SJSA1 (cell line): ENCODE measurements at places on chromosomes 1 and 21. TPM values are rescaled to one million over a fixed set of nuclear protein-coding genes. Genes with fewer than 3 reads are reported as not detected.

DNA sequence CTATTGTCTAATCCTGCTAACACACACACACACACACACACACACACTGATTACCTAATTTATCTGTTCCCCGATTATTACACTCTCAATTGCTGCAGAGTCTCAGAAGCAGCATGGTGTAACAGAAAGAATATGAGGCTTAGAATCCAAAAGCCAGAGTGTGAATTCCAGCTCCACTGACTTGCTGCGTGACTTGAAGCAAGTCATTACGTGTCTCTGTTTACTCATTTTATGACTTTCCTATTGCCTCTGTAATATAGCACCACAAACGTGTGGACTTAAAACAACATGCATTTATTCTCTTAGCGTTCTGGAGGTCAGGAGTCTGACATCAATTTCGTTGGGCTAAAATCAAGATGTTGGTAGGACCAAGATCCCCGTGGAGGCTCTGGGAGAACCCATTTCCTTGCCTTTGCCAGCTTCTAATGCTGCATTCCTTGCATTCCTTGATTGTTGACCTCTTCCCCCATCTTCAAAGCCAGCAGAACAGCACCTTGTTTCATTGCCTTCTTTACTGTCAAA lies 55.9 kb upstream of the ATP5PO start:
- H3K4me1 ChIP-seq, result peaks cover 71% of the 10 kb centered on the region
- DNase-seq, result peak; percentile 61
- peak overlapping the region; percentile 74 for H3K27ac ChIP-seq
- no peak overlapping the region for H3K4me3 ChIP-seq
- H3K36me3 ChIP-seq, result no peaks in the 10 kb centered on the region
- no peaks in the 10 kb centered on the region for H3K27me3 ChIP-seq

DNA sequence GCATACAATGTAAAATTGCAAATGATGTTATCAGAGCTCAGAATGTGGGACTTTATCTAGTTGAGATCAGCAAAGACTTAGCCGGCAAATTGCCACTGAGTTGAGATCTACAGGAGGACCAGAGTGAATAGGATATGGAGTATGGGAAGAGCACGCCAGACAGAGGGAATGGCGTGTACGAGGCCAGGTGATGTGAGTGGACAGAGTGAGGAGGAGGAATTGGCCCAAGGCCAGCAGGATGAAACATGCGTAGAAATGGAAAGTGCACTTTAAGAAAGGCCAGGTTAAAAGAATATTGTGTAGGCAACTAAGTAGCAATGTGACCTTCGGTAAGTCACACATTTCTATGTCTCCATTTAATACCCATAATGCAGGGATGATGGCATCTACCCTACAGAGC lies 211.0 kb downstream of the ZP4 start:
- no peaks in the 10 kb centered on the region for H3K27me3 ChIP-seq
- no peaks in the 10 kb centered on the region for H3K36me3 ChIP-seq
- no peak overlapping the region for H3K4me3 ChIP-seq
- no peak for DNase-seq
- H3K27ac ChIP-seq, result no peak overlapping the region

- DNase-seq, result peak; percentile 87
- H3K27me3 ChIP-seq, result no peaks in the 10 kb centered on the region
- H3K4me1 ChIP-seq, result peaks cover 48% of the 10 kb centered on the region
- H3K4me3 ChIP-seq, result no peak overlapping the region
- H3K27ac ChIP-seq, result peak overlapping the region; percentile 52
These were observed 25.5 kb upstream of the RBBP5 start for GRCh38 chr1:205147191-205147835.

DNA sequence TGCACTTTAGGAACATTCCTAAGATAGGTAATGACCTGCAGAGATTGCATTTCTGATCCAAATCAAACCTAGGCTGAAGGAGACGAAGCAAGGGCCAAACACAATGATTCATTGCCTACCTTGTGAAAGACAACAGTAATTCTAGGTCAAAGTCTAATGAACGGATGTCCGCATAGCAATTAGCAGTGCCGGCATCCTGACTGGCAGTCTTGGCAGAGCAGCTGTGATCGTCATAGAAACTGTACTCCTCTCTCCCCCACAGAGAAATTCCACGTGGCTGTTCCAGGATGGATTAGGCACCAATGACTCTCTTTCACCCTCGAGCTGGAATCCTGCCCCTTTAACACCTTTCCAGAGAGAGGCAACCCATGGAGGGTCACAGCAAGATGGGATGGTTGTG lies 28.9 kb upstream of the VAV3 start:
- no peak overlapping the region for H3K4me3 ChIP-seq
- H3K36me3 ChIP-seq, result no peaks in the 10 kb centered on the region
- H3K27ac ChIP-seq, result no peak overlapping the region

GRCh38 chr1:27004471-27005165 lies 8.0 kb downstream of the TENT5B start:
- no peak overlapping the region for H3K27ac ChIP-seq
- DNase-seq, result no peak
- no peaks in the 10 kb centered on the region for H3K27me3 ChIP-seq
- H3K4me3 ChIP-seq, result no peak overlapping the region
- peaks cover 39% of the 10 kb centered on the region for H3K4me1 ChIP-seq
- peaks cover 29% of the 10 kb centered on the region for H3K36me3 ChIP-seq

DNA sequence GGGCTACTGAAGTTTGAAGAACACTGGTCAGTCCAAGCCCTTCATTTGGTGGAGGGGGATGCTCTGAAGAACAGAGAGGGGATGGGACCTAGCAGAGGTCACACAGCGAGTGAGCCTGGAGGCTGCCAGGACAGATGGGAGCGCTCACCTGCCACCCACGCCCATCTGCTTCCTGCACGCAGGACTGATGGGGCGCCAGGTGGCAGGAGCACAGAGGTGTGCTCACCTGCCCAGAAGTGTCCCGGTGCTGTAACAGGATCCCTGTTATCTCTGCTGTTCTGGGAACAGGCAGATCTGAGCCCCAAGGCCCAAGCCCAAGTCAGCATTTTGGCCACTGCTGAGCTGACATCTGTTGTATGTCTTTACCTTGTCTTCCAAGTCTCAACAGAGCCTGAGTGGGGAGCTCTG lies 40.5 kb downstream of the EPHB2 start:
- no peak overlapping the region for H3K4me3 ChIP-seq
- peak overlapping the region; percentile 71; the same call in 1 of the 2 replicates for H3K27ac ChIP-seq
- peaks cover 59% of the 10 kb centered on the region for H3K4me1 ChIP-seq

Gene OR10Z1
- not detected in 2 replicates for total RNA-seq

Gene GJA8
- total RNA-seq, result not detected in 2 replicates

Gene SNX7
- total RNA-seq, result 80.1 and 111 TPM in 2 replicates

Gene ATP6V1G3
- total RNA-seq, result not detected in 2 replicates

Gene ANGPTL3
- not detected in 2 replicates for total RNA-seq
